ENCODE measurements at places on chromosomes 13 and 19. TPM values are rescaled to one million over a fixed set of nuclear protein-coding genes. Genes with fewer than 3 reads are reported as not detected.

- no peak for DNase-seq
Observed at GRCh38 chr19:45498411-45499195, at the start of gene PPM1N. PPM1N (plus strand) TSS chr19:45498443; CDS start chr19:45498473, 30 bp downstream.

- peak; percentile 28 for DNase-seq
Observed at GRCh38 chr19:926589-927350, 935 bp downstream of the ARID3A start.

The FUT1 gene
- total RNA-seq = 0.16 TPM

DNA sequence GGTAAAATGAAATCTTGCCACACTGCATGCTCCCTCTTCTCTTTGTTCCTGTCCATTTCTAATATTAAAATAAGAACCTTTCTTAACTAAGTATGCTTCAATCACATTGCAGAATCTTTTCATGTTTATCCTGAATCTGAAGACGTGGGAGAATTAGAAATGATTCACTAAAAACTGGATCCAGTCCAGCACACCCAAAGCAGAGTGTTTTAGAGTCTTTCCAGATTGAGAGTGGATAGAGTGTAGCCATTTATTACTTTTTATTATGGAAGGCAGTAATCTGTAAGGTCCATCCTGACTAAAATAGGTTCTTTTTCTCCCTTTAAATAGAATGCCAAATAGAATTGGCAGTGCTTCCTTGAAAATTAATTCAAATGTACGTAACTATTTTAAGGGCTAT, 453.5 kb downstream of the TDRD3 start:
- no peak for DNase-seq

DNA sequence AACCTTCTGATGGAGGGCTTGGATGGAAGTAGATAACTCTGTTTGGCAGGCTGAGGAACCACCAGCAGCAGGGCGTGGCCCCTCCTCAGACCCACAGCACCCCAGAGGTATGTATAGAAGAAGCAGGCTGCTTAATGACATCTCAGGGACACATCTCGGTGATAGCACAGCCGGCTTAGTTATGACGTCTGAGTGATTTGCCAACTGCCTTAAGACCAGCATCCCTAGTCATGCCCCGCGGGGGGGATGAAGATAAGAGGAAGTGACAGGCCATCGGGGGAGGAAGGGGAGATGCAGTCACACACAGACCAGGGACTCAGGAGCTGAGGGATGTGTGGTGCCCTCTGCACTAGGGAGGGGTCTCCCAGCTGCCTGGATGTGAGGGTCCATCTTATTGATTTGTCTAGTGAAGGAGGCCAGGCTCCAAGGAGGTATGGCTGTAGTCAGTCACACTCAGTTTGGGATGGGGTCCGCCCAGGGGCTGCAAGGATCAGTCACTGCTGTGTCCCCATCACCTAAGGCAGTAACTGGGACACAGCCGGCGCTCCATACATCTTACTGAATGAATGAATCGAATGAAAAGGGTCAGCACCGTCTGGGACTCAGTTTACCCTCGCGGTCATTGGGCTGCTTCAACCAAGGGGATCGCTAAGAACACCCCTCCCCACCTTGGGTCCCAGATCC, 19.2 kb upstream of the ERCC1 start:
- DNase-seq = no peak

DNA sequence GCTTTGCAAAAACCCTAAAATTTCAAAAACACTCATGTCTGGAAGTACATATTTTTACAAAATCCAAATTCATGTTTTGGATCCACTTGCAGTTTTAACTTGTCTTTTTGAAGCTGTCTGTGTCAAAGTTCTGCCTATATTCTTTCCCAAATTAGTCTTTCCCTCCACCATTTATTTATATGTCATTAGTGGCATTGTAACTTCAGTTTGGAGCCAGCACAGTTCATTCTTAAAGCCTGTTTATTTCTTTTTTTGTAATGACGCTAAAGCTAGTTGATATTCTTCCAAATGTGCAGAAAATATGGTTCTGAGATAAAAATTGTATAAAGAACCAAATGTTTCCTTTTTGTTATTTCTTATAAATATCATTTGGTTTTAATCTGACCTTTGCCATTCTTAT, 2039.3 kb downstream of the OLFM4 start:
- no peak for DNase-seq

Measured in MG63 (cell line).